ENCODE measurements at places on chromosomes 6 and 20.

DNA sequence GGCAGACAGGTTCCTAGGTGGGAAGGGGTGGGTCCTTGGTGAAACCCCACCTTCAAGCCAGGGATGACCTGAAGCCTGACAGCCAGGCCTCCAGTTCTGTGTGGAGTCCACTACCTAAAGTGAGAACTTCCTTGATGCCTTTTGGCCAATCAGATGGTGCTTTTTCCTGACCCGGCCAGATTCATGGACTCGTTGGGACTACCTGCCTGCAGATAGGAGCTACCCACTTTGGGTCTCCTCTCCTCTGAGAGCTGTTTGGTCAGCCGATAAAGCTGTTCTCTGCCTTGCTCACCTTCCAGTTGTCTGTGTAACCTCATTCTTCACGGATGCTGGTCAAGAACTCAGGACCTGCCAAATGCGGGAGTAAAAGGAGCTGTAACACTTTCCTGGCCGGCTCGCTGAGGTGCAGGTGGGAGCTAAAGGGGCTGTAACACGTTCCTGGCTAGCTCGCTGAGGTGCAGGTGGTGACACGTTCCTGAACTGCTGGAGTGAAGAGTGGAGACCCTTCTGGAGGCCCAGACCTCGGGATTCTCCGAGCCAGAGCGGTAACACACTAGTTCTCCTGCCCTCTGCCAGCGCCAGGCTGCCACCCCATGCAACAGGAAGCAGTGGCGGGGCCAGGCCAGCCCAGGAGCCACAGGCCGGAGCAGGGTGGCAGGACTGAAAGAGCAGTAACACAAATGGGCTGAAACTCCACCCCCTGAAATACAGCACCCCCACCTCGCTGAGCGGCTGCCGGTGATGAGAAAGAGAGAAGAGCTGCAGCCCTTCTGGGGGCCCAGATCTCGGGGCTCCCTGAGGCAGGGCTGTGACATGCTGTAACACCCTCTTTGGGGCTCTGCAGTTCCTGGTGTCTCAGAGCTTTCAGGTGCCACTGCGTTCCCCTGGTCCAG lies 13.6 kb upstream of the DBNDD2 start:
- no peaks in the 10 kb centered on the region for H3K27me3 ChIP-seq
- no peak for DNase-seq
- no peaks in the 10 kb centered on the region for H3K4me1 ChIP-seq
- H3K4me3 ChIP-seq, result no peak overlapping the region

- H3K36me3 ChIP-seq, result peaks cover 70% of the 10 kb centered on the region
- H3K4me1 ChIP-seq, result peaks cover 16% of the 10 kb centered on the region
- no peaks in the 10 kb centered on the region for H3K27me3 ChIP-seq
- peak overlapping the region; percentile 97 for H3K4me3 ChIP-seq
- no peak for DNase-seq
Observed at GRCh38 chr6:30915591-30915946, 1.5 kb downstream of the VARS2 start.

DNA sequence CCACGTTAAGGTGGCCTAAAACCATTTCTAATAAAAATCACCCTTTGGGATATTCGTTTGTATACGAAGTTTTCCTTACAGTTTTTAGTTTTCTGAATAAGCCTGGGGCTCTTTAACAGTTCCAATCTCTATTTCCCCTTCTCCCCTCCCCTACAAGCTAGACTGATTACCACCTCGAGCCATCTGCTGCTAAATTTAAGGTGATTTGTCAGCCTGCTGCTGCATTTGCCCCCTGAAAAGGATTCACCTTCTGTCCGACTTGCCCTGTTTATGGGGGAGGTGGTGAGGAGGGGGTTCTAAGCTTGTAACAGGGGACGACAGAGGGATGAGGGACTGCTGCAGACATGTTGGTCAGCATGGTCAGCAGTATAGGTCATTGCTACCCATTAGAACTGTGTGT lies 146.3 kb downstream of the JARID2 start:
- H3K4me1 ChIP-seq, result peaks cover 70% of the 10 kb centered on the region
- H3K4me3 ChIP-seq, result no peak overlapping the region
- H3K27me3 ChIP-seq, result no peaks in the 10 kb centered on the region
- no peak for DNase-seq

- H3K27ac ChIP-seq, result no peak overlapping the region
- DNase-seq, result no peak
- H3K4me1 ChIP-seq, result no peaks in the 10 kb centered on the region
- peaks cover 26% of the 10 kb centered on the region for H3K27me3 ChIP-seq
- H3K36me3 ChIP-seq, result no peaks in the 10 kb centered on the region
- H3K4me3 ChIP-seq, result no peak overlapping the region
Observed at GRCh38 chr6:127180426-127180825, 62.0 kb downstream of the RSPO3 start.

DNA sequence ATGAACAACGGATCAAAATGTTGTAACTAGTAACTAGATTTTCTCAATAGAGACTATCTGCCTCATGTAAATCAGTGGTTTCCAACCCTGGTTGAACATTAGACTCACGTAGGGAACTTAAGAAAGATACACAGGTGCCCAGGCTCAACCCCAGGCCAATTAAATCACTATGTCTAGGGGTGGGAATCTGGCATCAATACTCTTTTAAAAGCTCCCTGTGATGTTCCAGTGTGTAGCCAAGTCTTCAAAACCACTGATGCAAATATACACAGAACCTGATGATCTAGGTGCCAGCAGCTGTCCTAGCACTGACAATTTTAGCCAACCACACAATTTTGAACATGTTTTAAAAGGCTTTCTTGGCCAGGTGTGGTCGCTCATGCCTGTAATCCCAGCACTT lies 128.7 kb downstream of the TBC1D32 start:
- no peaks in the 10 kb centered on the region for H3K27me3 ChIP-seq
- DNase-seq, result no peak
- no peak overlapping the region for H3K27ac ChIP-seq
- peaks cover 2% of the 10 kb centered on the region for H3K4me1 ChIP-seq
- no peak overlapping the region for H3K4me3 ChIP-seq

- no peak overlapping the region for H3K27ac ChIP-seq
- no peaks in the 10 kb centered on the region for H3K36me3 ChIP-seq
- H3K27me3 ChIP-seq, result no peaks in the 10 kb centered on the region
- no peaks in the 10 kb centered on the region for H3K4me1 ChIP-seq
- H3K4me3 ChIP-seq, result no peak overlapping the region
- DNase-seq, result no peak
Observed at GRCh38 chr6:63188828-63189227, 22.4 kb upstream of the FKBP1C start.

- H3K4me1 ChIP-seq, result peaks cover 43% of the 10 kb centered on the region
- H3K27me3 ChIP-seq, result no peaks in the 10 kb centered on the region
- DNase-seq, result peak; percentile 62
- H3K36me3 ChIP-seq, result peaks cover 21% of the 10 kb centered on the region
- peak overlapping the region; percentile 93 for H3K4me3 ChIP-seq
- peak overlapping the region; percentile 49 for H3K27ac ChIP-seq
Observed at GRCh38 chr6:43771210-43771857, 1.3 kb downstream of the VEGFA start.

GRCh38 chr6:52420668-52421358 lies 671 bp downstream of the EFHC1 start:
- H3K27ac ChIP-seq, result no peak overlapping the region
- no peak overlapping the region for H3K4me3 ChIP-seq
- no peak for DNase-seq
- peaks cover 8% of the 10 kb centered on the region for H3K27me3 ChIP-seq

- no peak overlapping the region for H3K4me3 ChIP-seq
- no peaks in the 10 kb centered on the region for H3K27me3 ChIP-seq
- no peaks in the 10 kb centered on the region for H3K36me3 ChIP-seq
- no peaks in the 10 kb centered on the region for H3K4me1 ChIP-seq
- H3K27ac ChIP-seq, result no peak overlapping the region
Observed at GRCh38 chr6:74931558-74931957, 274.3 kb downstream of the COL12A1 start.

DNA sequence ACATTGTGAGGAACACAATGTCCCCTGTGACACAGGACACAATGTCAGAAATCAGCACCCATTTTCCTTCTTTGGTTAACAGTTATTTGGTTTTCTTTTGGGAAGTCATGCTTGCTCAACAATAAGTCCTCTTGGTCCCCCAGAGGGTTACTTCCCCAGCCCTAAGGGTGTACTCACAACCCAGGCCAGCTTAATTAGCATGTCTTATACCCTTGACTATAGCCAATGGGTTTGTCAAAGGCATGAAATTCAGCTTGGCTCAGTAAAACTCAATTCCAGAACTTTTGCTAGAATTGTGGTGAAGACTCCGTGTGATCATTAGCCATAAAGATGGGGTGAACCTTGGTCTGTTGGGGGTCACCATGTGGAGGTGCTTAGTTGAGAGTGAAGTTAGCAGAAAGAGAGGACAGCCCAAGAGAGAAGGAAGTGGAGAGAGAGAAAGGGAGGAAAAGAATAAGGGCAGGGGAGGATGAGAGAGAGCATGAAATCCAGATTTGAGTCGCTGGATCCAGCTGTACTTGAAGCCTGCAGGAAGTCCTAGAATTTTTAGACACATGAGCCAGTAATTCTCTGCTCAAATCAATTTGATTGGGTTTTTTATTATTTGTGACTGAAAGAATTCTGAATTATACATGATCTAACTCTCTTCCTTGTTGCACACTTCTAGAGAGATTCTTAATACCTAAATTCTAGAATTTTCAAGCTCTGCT lies 321.3 kb upstream of the JAG1 start:
- H3K4me1 ChIP-seq, result no peaks in the 10 kb centered on the region
- DNase-seq, result no peak
- H3K4me3 ChIP-seq, result no peak overlapping the region
- no peaks in the 10 kb centered on the region for H3K27me3 ChIP-seq

DNA sequence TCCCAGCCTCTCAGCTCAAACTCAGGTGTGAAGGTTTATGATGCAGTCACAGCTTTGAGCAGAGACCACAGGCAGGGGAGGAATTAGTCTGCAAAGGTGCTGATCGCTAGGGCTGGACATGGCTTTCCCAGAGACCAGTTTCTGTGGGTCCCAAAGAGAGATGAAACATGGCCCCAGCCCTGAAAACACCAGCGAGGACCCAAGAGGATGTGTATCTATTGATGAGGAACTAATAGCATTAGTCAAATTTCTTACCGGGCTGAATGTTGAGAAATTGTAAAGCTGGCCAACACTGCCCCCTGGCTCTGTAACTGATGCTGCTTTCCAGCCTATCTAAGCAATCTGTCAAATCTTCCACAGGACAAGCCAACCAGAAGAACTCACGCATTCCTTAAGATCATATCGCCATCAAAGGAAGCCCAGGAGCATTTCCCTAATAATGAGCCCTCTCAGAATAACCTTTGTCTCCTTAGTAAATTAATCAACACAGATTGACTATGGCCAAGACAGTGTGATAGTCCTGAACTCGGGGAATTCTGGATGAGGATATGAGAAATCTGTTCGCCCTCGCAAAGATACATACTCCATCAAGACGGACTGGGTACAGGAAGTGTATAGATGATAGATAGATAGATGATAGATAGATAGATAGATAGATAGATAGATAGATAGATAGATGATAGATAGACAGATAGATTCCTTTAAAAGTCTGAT lies 7.8 kb upstream of the ACSS1 start:
- no peak overlapping the region for H3K27ac ChIP-seq
- no peak overlapping the region for H3K4me3 ChIP-seq
- H3K27me3 ChIP-seq, result peaks cover 51% of the 10 kb centered on the region

DNA sequence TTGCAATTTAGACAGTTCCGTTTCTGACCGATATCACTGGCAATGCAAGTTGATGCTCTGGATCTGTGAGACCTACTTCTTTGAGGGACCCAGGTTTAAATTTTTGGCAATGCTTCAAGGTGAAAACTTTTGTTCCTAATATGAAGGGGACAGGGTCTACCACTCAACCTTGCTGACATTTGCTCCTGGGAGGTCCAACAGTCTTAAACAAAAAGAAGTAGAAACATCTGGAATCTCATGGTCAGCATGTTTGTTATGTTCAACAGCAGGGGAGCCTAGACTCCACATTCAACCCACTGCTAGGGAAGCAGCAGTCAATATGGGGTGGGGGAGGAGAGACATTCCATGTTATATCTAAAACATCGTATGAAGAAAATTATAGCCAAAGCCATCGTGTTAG lies 196.4 kb downstream of the SIM1 start:
- no peaks in the 10 kb centered on the region for H3K36me3 ChIP-seq
- H3K27ac ChIP-seq, result no peak overlapping the region
- DNase-seq, result no peak
- peaks cover 19% of the 10 kb centered on the region for H3K27me3 ChIP-seq
- no peaks in the 10 kb centered on the region for H3K4me1 ChIP-seq
- H3K4me3 ChIP-seq, result no peak overlapping the region

GRCh38 chr6:112300896-112301295 lies 46.2 kb upstream of the RFPL4B start:
- no peak overlapping the region for H3K27ac ChIP-seq
- no peak overlapping the region for H3K4me3 ChIP-seq
- H3K4me1 ChIP-seq, result no peaks in the 10 kb centered on the region
- no peak for DNase-seq
- H3K27me3 ChIP-seq, result peaks cover 76% of the 10 kb centered on the region

DNA sequence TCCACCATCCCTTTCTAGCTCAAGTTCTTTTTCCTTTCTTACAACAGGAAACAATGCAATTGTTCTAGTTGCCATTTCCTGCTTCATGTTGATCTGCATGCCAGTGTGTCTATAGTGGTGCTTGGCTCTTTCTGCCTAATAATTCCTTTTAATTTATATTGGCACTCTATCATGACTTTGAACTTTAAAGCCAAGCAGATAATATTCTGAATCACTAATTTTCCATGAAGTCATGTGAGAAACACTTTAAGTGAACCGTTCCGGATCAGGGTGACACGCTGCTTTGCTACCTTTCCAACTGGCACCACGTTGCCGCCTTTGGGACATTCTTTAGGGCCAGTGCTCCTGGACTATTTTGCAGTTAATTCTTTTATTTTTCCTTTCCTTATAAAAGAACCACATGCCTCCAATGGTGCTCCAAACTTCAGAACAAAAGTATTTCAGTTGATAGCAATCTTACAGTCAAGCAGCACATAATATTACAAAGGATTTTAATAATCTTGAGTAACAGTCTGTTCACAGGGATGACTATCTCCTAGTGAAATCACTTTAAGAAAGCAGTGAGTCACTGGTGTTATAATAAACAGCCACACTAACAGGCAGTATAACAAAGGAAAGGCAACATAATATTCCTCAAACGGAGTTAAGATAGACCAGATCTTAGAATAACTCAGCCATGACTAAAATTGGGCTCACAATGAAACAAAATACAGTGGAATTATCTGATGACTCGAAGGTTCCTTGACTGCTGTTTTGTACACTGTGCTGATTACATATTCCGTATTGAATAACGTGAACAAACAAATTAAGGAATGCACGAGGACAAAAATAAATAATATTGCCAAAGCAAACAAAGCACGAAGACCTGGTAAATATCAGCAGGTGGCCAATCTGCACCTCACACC lies 19.0 kb upstream of the BLOC1S5 start:
- no peaks in the 10 kb centered on the region for H3K27me3 ChIP-seq
- no peak for DNase-seq
- H3K4me1 ChIP-seq, result peaks cover 31% of the 10 kb centered on the region
- H3K4me3 ChIP-seq, result no peak overlapping the region

GRCh38 chr6:56850626-56851025 lies 104.3 kb upstream of the BEND6 start:
- DNase-seq, result no peak
- no peaks in the 10 kb centered on the region for H3K36me3 ChIP-seq
- peak overlapping the region; percentile 10 for H3K4me3 ChIP-seq
- H3K27ac ChIP-seq, result peak overlapping the region; percentile 24

GRCh38 chr20:19823971-19824370 lies 65.9 kb downstream of the RIN2 start:
- no peak overlapping the region for H3K27ac ChIP-seq
- H3K27me3 ChIP-seq, result no peaks in the 10 kb centered on the region
- peaks cover 7% of the 10 kb centered on the region for H3K4me1 ChIP-seq

GRCh38 chr6:51684603-51685002 lies 402.8 kb downstream of the PKHD1 start:
- no peaks in the 10 kb centered on the region for H3K4me1 ChIP-seq
- H3K4me3 ChIP-seq, result no peak overlapping the region
- no peaks in the 10 kb centered on the region for H3K36me3 ChIP-seq

Data from activated T-helper 2 cell treated with anti-CD3 and anti-CD28 coated beads, Interferon-gamma antibody, Interleukin-2, Interleukin-4, amounts not matched to agents 10 μg/mL and 5 μg/mL and 100 μg/mL, durations not matched to agents 14 hours and 24 hours and 36 hours (primary cell).